ENCODE measurements at places on chromosomes 7 and 10. TPM values are rescaled to one million over a fixed set of nuclear protein-coding genes. Genes with fewer than 3 reads are reported as not detected.

MXI1 gene
- total RNA-seq, result 112 TPM

CADPS2 gene
- total RNA-seq, result 7.7 TPM

SYT15 gene
- total RNA-seq, result 4.1 TPM

HOXA3 gene
- total RNA-seq, result 4.9 TPM

ADIRF gene
- 83.3 TPM for total RNA-seq

CLDN3 gene
- total RNA-seq, result 24.3 TPM

SAP25 gene
- total RNA-seq, result 1.7 TPM

PSD gene
- total RNA-seq, result 3.0 TPM

GIMAP7 gene
- 9.6 TPM for total RNA-seq

ERVW-1 gene
- total RNA-seq, result not detected

PDE6C gene
- total RNA-seq, result not detected

NPFFR1 gene
- 0.22 TPM for total RNA-seq

PON1 gene
- 0.52 TPM for total RNA-seq

NEUROG3 gene
- total RNA-seq, result not detected

ATP6V0A4 gene
- 34.1 TPM for total RNA-seq

DIP2C gene
- 10.6 TPM for total RNA-seq

CPA4 gene
- 44.4 TPM for total RNA-seq

RBP3 gene
- total RNA-seq, result not detected

CYP3A5 gene
- 102 TPM for total RNA-seq

FZD8 gene
- total RNA-seq, result 13.1 TPM

RGR gene
- total RNA-seq, result 0.08 TPM

ANKRD30A gene
- total RNA-seq, result 0.06 TPM

TMEM236 gene
- total RNA-seq, result 0.08 TPM

SMKR1 gene
- total RNA-seq, result 0.32 TPM

AKR1C2 gene
- 17.5 TPM for total RNA-seq

SAMD9 gene
- total RNA-seq, result 2.2 TPM

LRIT1 gene
- not detected for total RNA-seq

HHEX gene
- 2.5 TPM for total RNA-seq

AQP1 gene
- 138 TPM for total RNA-seq

PRSS1 gene
- not detected for total RNA-seq

OR9A4 gene
- total RNA-seq, result not detected

SEC31B gene
- 11.3 TPM for total RNA-seq

SFRP4 gene
- 0.15 TPM for total RNA-seq

RHEB gene
- total RNA-seq, result 64.4 TPM

TEX36 gene
- total RNA-seq, result not detected

All from lower leg skin (tissue), 4 donors.